ENCODE measurements at places on chromosomes 11 and 22.

DNA sequence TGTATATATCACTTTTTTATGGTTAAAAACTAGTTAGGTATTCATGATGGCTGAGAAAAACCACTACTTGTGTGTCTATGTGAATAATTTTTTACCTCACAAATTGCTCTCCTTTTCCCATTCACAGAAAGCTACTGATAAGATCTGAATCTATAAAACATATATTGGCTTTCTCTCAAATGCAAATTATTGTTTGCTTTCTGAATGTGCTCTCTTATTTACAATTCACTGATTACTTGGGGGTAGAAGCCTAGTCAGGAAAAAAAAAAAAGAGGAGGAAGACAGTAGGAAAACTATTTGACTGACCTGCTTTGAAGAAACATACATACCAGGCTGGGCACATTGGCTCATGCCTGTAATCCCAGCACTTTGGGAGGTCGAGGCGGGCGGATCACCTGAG, 20.5 kb downstream of the PGM2L1 start:
- DNase-seq: no peak

DNA sequence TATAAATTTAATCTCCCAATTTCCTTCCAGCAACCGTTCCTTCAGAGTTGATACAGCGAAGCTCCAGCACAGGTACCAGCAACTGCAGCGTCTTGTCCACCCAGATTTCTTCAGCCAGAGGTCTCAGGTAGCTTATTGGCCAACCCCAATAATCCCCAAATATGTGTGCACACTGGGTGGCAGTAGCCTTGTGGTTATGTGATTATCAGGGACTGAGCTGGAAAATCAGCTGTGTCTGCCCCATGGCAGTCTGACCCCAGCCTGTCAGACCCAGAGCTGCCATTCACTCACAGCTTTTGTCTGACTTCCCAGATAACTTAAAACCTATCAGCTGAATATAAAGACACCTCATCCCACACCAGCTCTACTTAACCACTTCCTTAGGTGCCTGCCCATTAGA, 2.0 kb downstream of the HSCB start:
- no peak for DNase-seq

DNA sequence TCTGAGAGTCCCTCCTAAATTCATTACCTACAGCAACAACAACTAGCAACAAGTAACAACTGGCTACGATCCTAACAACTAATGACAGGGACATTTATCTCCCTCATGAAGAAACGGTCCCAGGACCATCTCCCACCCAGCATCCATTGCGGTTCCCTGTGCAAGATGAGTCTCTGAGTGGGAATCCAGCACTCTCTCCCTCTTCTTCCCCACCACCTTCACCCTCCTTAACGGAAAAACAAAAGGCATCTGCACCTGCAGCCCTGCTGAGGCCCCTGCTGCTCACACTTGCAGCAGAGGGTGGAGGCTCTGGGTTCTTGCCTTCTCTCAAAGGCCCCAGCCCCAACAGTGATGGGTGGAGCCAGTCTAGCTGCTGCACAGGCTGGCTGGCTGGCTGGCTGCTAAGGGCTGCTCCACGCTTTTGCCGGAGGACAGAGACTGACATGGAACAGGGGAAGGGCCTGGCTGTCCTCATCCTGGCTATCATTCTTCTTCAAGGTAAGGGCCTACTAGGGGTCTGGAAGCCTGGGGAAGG, at the start of gene CD3G:
TSS of gene CD3G (plus strand) at position 364 of the 535 bp plus-strand sequence. CDS start at position 444, 80 bp downstream.
- no peak for DNase-seq

GRCh38 chr22:26792522-26792921, 135.1 kb downstream of the MIAT start:
- DNase-seq: no peak

- no peak for DNase-seq
These were observed 149.8 kb upstream of the PITPNB start for GRCh38 chr22:28068826-28069225.

DNA sequence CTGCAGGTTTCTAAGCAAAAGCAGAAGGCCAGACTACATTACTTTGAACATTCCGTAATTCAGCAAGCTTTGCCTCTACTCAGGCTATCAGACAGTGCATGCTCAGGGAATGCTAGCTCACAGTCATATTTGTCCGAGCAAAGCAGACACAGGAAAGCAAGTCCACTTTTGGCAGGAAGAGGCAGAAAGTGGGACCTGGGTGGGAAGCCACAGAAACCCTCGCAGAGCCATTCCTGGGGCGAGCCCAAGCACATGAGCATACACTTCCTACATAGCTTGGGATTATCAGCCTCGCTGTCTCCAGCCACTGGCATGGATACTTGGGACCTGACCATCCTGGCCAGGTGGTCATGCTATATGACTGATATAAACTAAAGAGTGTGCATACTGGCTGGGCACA, 113.3 kb downstream of the TRIM29 start:
- DNase-seq: no peak

GRCh38 chr11:115918576-115918975, 414.4 kb upstream of the CADM1 start:
- DNase-seq: no peak

All from naive B cell (primary cell).